Activated B cell treated with CpG ODN at 0.5 μM for 24 hours (primary cell): ENCODE measurements at places on chromosomes 1 and 21. TPM values are rescaled to one million over a fixed set of nuclear protein-coding genes. Genes with fewer than 3 reads are reported as not detected.

- no peaks in the 10 kb centered on the region for H3K36me3 ChIP-seq
- H3K4me1 ChIP-seq: peaks cover 42% of the 10 kb centered on the region
- no peak overlapping the region for H3K27ac ChIP-seq
- H3K4me3 ChIP-seq: no peak overlapping the region
- no peaks in the 10 kb centered on the region for H3K27me3 ChIP-seq
- DNase-seq: peak; percentile 26
These were observed 131.0 kb upstream of the HMCN1 start for GRCh38 chr1:185603158-185603557.

- H3K4me1 ChIP-seq: peaks cover 11% of the 10 kb centered on the region
- no peak within 1 kb of the TSS for H3K27ac ChIP-seq
- H3K4me3 ChIP-seq: peak within 1 kb of the TSS; percentile 80
- H3K27me3 ChIP-seq: peaks cover 28% of the 10 kb centered on the region
These were observed at the start of gene RBP7 for GRCh38 chr1:9996624-9997582. RBP7 (plus strand) TSS chr1:9997228; CDS start chr1:9997259, 31 bp downstream.

- no peaks in the 10 kb centered on the region for H3K36me3 ChIP-seq
- peaks cover 2% of the 10 kb centered on the region for H3K4me1 ChIP-seq
- peaks cover 15% of the 10 kb centered on the region for H3K27me3 ChIP-seq
- no peak for DNase-seq
- H3K27ac ChIP-seq: no peak within 1 kb of the TSS
These were observed at the start of gene ARHGEF16 for GRCh38 chr1:3453891-3454810. ARHGEF16 (plus strand) TSS chr1:3454665; CDS start chr1:3463085, 8,420 bp downstream.

DNA sequence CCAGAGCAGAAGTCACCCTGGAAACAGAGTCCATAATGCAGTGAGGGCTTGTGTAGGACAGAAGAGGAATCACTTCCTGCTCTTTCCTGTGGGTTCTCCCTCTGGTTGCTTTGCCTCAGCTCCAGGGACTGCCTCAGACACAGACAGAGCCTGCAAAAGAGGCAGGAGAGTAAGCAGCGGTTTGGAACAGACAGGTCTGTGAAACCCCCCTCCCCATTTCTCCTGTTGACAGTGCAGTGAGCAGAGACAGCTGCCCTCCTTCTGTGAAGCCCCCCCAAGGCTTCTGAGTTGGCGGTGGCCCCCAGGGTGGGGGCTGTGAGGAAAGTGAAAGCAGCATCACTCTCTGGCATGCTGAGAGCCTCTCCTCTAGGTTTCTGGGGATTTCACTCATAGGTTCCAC, 53.0 kb downstream of the MAB21L3 start:
- no peak overlapping the region for H3K27ac ChIP-seq
- peaks cover 5% of the 10 kb centered on the region for H3K27me3 ChIP-seq
- no peaks in the 10 kb centered on the region for H3K36me3 ChIP-seq
- peaks cover 9% of the 10 kb centered on the region for H3K4me1 ChIP-seq
- DNase-seq: no peak

DNA sequence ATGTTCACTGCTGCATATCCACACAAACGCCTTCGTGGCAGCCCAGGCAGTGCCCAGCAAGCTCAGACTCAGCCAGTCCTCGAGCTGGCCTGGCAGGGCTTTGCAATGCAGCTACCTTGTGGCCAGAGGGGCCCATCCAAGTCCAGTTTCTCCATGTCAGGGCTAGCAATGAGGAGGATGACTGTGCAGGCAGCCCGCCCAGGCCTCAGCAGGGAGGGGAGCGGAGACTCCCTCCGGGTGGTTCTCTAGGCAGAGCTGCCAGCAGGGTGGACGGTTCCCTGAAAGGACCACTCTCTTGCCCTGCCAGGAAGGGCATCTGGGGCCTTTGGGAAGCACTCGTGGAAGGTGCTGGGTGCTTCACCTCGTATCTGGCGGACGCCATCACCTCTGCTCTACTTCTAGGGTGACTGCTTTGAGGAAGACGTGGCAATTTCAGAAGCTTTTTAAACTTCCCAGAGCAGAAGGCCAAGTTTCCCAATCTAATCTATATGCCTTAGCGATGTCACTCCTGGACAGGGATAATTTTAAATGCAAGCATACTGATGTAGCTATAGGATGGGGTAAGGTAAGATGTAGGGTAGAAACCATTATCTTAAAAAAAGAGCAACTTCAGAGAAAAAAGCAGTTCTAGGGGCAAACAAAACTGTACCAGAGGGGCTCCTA, 56.2 kb downstream of the RUNX1 start:
- peaks cover 32% of the 10 kb centered on the region for H3K4me1 ChIP-seq
- no peak for DNase-seq
- H3K27me3 ChIP-seq: no peaks in the 10 kb centered on the region
- H3K36me3 ChIP-seq: peaks cover 16% of the 10 kb centered on the region
- no peak overlapping the region for H3K4me3 ChIP-seq
- no peak overlapping the region for H3K27ac ChIP-seq

TMEM200B gene
- total RNA-seq: not detected in 2 replicates

DNA sequence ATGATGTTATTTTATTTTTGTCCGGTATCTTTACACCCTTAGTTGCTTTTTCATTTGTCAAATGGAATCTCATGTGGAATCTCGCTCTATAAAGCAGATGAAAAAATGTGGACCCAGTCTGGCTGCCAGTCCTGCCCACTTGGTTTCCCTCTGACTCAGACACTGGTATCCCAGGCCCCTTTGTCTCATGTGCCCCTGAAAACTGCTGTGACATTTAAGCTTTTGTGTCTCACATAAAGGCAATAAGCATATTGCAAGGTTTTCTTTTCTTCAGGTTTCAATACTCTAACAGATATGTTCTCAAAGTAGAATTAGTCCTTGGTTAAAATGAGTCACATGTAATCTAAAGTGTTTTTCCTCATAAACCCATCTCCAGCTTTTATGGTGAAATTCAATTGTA, 183.3 kb downstream of the ST6GALNAC3 start:
- no peak overlapping the region for H3K27ac ChIP-seq
- no peak overlapping the region for H3K4me3 ChIP-seq
- H3K27me3 ChIP-seq: no peaks in the 10 kb centered on the region
- no peak for DNase-seq
- peaks cover 14% of the 10 kb centered on the region for H3K4me1 ChIP-seq

FAM229A gene
- total RNA-seq: 7.6 and 11.7 TPM in 2 replicates

RPE65 gene
- not detected in 2 replicates for total RNA-seq

CFHR5 gene
- total RNA-seq: not detected in 2 replicates

TTC13 gene
- 30.9 and 35.4 TPM in 2 replicates for total RNA-seq

GRCh38 chr1:180777072-180777689, 135.5 kb upstream of the KIAA1614 start:
- H3K27me3 ChIP-seq: no peaks in the 10 kb centered on the region
- no peak overlapping the region for H3K4me3 ChIP-seq
- H3K36me3 ChIP-seq: no peaks in the 10 kb centered on the region
- DNase-seq: no peak
- H3K4me1 ChIP-seq: peaks cover 10% of the 10 kb centered on the region
- H3K27ac ChIP-seq: no peak overlapping the region

CHI3L1 gene
- total RNA-seq: 0.38 TPM in 1 of 2 replicates, not detected in the other

EPHB2 gene
- total RNA-seq: 0.13 and 0.37 TPM in 2 replicates

KCNJ10 gene
- total RNA-seq: not detected in 2 replicates

GSTM1 gene
- total RNA-seq: 22.2 and 22.4 TPM in 2 replicates

MDM4 gene
- total RNA-seq: 221 and 264 TPM in 2 replicates

DIRAS3 gene
- total RNA-seq: not detected in 2 replicates

DNA sequence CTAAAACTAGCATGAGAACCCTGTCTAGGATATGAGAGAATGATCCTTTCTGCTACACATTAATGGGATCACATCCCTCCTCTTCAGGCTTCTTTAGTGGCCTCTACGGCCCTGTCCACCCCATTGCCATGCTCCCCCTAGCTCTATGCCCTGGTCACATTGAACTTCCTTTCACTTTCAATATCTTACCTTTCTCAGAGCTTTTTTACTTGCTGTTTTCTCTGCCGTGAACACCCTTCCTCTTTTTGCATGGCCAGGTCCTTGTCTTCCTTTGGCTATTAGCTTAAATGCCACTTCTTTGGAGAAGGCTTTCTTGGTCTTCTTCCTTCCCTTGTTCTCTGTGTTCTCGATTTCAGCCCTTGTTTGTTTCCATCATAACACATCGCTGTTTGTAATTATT, 97.4 kb downstream of the GIPC2 start:
- H3K4me3 ChIP-seq: peak overlapping the region; percentile 48
- DNase-seq: no peak
- H3K27ac ChIP-seq: peak overlapping the region; percentile 76
- no peaks in the 10 kb centered on the region for H3K36me3 ChIP-seq

GRCh38 chr1:40313329-40313957, 3.6 kb downstream of the COL9A2 start:
- H3K27me3 ChIP-seq: peaks cover 7% of the 10 kb centered on the region
- peak overlapping the region; percentile 57 for H3K4me3 ChIP-seq
- DNase-seq: peak; percentile 66
- no peaks in the 10 kb centered on the region for H3K36me3 ChIP-seq
- H3K27ac ChIP-seq: peak overlapping the region; percentile 76

- H3K4me3 ChIP-seq: no peak overlapping the region
- no peaks in the 10 kb centered on the region for H3K27me3 ChIP-seq
- no peaks in the 10 kb centered on the region for H3K36me3 ChIP-seq
- no peak for DNase-seq
- H3K27ac ChIP-seq: no peak overlapping the region
These were observed 127.6 kb upstream of the C1orf105 start for GRCh38 chr1:172292840-172293239.

KCND3 gene
- 0.04 and 0.10 TPM in 2 replicates for total RNA-seq

- peak; percentile 36 for DNase-seq
- H3K27ac ChIP-seq: no peak within 1 kb of the TSS
- peaks cover 60% of the 10 kb centered on the region for H3K27me3 ChIP-seq
- H3K4me3 ChIP-seq: peak within 1 kb of the TSS; percentile 88
These were observed at the start of gene GNG4 for GRCh38 chr1:235649368-235650163. GNG4 (minus strand) TSS chr1:235649784; CDS start chr1:235583838, 65,946 bp downstream.

GRCh38 chr1:79100385-79100784, 93.9 kb upstream of the ADGRL4 start:
- H3K36me3 ChIP-seq: no peaks in the 10 kb centered on the region
- no peak overlapping the region for H3K4me3 ChIP-seq
- no peaks in the 10 kb centered on the region for H3K4me1 ChIP-seq
- no peaks in the 10 kb centered on the region for H3K27me3 ChIP-seq
- no peak for DNase-seq
- no peak overlapping the region for H3K27ac ChIP-seq

- no peak overlapping the region for H3K27ac ChIP-seq
- no peaks in the 10 kb centered on the region for H3K4me1 ChIP-seq
- no peak for DNase-seq
- no peaks in the 10 kb centered on the region for H3K36me3 ChIP-seq
These were observed 96.0 kb downstream of the MAB21L3 start for GRCh38 chr1:116207126-116207735.

GRCh38 chr1:10943991-10944730, 68.3 kb upstream of the TARDBP start:
- peaks cover 13% of the 10 kb centered on the region for H3K4me1 ChIP-seq
- peaks cover 35% of the 10 kb centered on the region for H3K27me3 ChIP-seq
- H3K27ac ChIP-seq: no peak overlapping the region
- no peak overlapping the region for H3K4me3 ChIP-seq
- DNase-seq: no peak

- DNase-seq: no peak
- no peak overlapping the region for H3K27ac ChIP-seq
- no peaks in the 10 kb centered on the region for H3K27me3 ChIP-seq
- peaks cover 5% of the 10 kb centered on the region for H3K4me1 ChIP-seq
- H3K36me3 ChIP-seq: no peaks in the 10 kb centered on the region
These were observed 226.9 kb upstream of the TMPRSS15 start for GRCh38 chr21:18630446-18630845.

DNA sequence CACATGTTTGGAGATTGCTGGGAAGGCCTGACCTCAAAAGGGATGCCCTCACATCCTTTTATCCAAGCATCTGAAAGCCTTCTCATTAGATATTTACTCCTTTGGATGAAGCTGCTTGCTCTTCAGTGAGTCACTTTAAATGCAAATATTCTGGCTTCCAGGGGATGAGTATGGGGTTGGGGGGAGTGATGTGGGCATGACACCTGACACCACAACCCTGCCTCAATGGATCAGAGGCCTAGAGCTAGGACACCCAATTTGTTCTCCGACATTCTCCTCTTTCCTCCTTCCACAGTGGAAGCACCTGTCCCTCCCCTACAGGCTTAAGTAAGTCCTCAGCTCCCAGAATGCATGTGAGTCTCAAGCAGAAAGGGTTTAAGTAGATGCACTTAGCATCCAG, 238.3 kb downstream of the OMA1 start:
- DNase-seq: no peak
- no peak overlapping the region for H3K27ac ChIP-seq
- no peaks in the 10 kb centered on the region for H3K4me1 ChIP-seq
- no peaks in the 10 kb centered on the region for H3K36me3 ChIP-seq

GRCh38 chr1:248243204-248243603, 12.0 kb downstream of the OR2M4 start:
- H3K27me3 ChIP-seq: peaks cover 12% of the 10 kb centered on the region
- H3K4me1 ChIP-seq: peaks cover 2% of the 10 kb centered on the region
- H3K4me3 ChIP-seq: no peak overlapping the region
- H3K27ac ChIP-seq: no peak overlapping the region
- H3K36me3 ChIP-seq: no peaks in the 10 kb centered on the region

DNA sequence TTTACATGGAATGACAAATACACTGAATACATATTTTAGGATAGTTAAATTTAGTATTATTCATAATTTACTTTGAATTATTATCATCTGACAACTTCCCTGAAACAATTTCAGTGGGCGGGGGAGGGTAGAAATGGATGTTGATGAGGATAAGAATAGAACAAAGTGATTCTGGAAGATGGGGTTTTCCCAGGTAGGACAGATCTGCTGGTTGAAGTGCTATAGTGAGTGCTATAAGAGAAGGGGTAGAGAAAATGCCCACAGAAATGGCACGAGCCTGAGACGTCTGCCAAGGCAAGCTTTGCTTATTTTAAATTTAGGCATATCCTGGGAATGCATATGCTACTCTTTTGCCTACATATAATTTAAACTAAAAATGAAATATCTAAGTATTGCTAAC, 3.2 kb downstream of the CFH start:
- H3K4me1 ChIP-seq: no peaks in the 10 kb centered on the region
- DNase-seq: no peak
- H3K27ac ChIP-seq: no peak overlapping the region
- H3K36me3 ChIP-seq: no peaks in the 10 kb centered on the region
- H3K4me3 ChIP-seq: no peak overlapping the region

DNA sequence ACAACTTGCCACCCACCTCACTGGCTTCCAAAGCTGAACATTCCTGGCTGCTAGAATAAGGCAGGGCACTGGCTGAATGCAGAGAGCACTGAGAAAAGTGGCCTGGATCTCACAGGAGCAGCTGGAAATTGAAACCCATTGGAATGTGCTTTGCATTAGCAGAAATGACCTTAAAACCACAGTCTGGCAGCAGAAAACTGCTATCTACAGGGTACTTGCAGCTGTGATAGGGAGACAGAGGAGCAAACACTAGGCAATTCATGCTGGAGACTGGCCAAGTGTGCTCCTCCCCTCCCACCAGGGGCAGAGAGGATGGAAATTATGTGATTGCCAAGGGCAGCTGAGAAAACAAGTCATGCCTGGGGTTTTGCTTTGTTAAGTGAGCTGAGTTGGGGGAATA, 47.2 kb downstream of the HSD3B1 start:
- H3K36me3 ChIP-seq: no peaks in the 10 kb centered on the region
- H3K4me3 ChIP-seq: no peak overlapping the region
- peaks cover 4% of the 10 kb centered on the region for H3K4me1 ChIP-seq

MASP2 gene
- not detected in 2 replicates for total RNA-seq

- H3K36me3 ChIP-seq: no peaks in the 10 kb centered on the region
- no peak for DNase-seq
- peaks cover 15% of the 10 kb centered on the region for H3K27me3 ChIP-seq
- H3K4me3 ChIP-seq: no peak overlapping the region
These were observed 18.8 kb downstream of the SLC1A7 start for GRCh38 chr1:53123453-53124140.
